ENCODE measurements at places on chromosomes 1 and 21.

DNA sequence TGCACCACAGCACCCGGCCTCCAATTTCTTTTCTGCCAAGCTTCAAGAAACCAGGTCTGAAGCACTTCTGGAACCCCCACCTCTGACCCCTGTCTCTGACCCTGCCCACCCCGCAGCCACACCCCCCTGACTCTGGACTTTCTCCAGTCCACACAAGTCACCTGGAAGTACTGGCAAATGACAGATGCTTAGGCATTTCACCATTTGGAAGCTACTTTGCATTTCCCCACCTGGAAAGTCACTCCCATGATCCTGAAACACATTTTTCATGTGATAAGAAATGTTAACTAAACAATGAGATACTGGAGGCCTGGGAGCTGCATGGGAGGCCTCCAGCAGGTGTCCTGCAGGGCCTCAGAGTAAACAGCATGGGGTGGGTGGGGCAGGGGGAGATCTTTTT lies 45.7 kb downstream of the NTPCR start:
- no peak for DNase-seq

DNA sequence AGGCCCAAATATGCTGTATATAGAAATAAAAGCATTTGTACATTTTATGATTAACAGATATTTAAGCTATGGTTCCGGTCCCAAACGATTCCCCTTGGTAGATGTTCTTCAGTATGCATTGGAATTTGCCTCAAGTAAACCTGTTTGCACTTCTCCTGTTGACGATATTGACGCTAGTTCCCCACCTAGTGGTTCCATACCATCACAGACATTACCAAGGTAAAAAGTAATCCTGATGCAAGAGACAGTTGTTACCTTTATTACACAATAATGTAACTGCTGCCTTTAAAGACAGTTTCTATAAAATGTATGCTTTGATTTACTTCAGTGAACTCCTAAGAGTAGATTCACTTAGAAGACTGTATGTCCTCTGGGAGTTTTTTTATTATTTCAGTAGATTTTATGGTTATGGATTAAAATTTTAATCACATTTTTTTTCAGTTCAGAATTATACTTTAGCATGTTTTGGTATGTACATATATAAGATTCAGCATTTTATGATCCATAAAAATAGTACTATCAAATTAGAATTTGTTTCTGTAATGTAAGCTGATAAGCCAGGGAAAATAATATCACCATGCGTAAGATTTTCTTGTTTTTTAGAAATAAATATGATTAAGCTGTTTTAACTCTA lies 96.5 kb downstream of the USP25 start:
- DNase-seq = peak; percentile 25

GRCh38 chr1:226738995-226739695 lies at the start of gene ITPKB:
Gene ITPKB, minus strand, starts transcription at chr1:226739282. Its CDS starts 1,824 bp downstream, at chr1:226737458.
- DNase-seq = no peak

DNA sequence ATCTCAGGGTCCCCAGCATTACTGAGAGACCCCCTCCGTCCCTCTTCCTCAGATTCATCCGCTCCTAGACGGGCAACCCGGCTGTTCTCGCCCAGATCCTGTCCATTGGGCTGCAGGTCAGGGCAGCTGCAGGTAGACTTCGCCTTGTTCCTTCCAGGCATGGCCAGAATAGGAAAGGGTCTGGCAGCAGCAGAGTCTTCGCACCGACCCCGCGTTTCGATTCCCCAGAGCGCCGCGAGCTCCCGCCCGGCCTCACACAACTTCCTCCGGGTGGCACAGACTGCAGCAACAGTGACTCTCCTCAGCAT lies 265 bp downstream of the NRDC start:
- DNase-seq = no peak

DNA sequence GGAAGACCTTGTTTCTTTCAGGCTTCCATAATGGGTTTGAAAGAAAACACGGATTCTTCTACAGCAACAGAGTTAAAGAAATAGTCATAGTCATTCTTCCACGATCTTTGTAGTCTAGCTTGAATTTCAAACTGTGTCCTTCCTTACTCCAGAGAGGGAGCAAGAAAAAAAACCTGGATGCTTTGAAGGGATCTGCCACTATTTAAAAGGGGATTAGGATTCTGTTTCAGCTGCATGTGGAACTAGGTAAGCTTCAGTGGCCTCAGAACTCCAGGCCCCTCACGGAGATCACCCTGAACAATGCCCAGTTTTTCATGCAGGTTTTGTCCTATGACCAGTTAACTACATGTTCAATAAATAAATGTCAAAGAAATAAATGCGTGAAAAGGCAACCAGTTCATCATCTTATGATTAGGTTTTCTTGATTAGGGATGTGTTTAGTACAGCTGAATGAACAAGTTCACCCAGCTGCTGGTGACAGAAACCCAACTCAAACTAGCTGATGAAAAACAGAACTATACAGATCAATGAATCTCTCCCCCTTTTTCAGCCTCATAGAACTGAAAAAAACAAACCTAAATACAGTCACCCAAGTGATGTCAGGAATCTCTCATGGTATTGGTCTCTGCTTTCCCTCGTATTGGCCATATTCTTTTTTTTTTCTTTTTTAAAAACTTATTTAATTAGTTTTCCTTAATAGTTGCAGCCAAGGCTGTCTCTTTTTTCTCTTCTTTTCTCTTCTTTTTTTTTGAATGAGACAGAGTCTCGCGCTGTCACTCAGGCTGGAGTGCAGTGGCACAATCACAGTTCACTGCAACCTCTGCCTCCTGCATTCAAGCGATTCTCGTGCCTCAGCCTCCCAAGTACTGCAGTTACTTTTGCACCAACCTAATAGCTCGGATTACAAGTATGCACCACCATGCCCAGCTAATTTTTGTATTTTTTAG lies 14.6 kb upstream of the MPZL1 start:
- DNase-seq = no peak

GRCh38 chr1:36669262-36669661 lies 186.5 kb upstream of the CSF3R start:
- DNase-seq = no peak

DNA sequence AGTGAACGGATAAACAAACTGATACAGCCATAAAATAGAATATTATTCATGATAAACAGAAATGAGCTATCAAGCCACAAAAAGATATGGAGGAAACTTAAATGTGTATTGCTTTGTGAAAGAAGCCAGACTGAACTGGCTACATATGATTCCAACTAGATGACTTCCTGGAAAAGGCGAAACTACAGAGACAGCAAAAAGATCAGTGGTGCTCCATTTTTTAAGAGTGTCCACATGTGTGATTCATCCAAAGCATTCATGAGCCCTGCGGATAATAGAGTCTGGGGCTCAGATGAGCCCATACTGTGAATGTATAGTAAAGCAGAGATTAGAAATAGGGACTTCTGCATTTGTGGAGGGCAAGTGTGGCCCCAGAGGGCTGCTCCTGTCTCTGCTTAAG lies 7.8 kb upstream of the TMEM222 start:
- no peak for DNase-seq

- no peak for DNase-seq
Observed at GRCh38 chr1:232634096-232634495, 4.2 kb upstream of the SIPA1L2 start.

- no peak for DNase-seq
Observed at GRCh38 chr1:181748013-181748412, 264.7 kb downstream of the CACNA1E start.

- DNase-seq = no peak
Observed at GRCh38 chr1:87227651-87228050, 101.0 kb upstream of the LMO4 start.

- no peak for DNase-seq
Observed at GRCh38 chr1:92774407-92774806, 10.5 kb downstream of the EVI5 start.

GRCh38 chr1:156284757-156285156 lies 632 bp downstream of the TMEM79 start:
- DNase-seq = no peak

GRCh38 chr1:227780101-227781044 lies 35.1 kb upstream of the PRSS38 start:
- DNase-seq = no peak

- no peak for DNase-seq
Observed at GRCh38 chr1:167060141-167061072, 29.8 kb downstream of the GPA33 start.

Data from iPS DF 6.9 (cell line).